CD4-positive, alpha-beta T cell treated with Interleukin-17A for 1 hour (primary cell): ENCODE measurements at places on chromosomes 3 and 15.
A peak's percentile ranks its signal among the peaks of the same experiment; 100 is the strongest.

DNA sequence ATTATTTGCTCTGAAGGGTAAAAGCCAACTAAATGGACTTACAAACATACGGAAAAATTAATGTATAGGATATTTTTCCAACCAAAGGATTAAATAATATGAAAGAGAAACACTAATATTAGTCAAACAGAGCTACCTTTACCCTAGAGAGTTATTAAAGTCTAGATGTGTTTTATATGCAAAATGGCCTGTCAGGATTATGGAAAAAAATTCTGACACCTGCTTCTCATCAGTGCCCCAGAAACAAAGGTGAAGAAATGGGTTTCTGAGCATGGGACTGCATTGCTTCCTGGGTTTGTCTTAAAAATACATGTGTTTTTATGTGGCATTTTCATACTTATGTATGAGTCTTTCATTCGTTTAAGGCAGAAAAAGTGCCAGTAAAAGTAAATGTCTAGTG lies 148.3 kb downstream of the ROBO2 start:
- no peak for DNase-seq

DNA sequence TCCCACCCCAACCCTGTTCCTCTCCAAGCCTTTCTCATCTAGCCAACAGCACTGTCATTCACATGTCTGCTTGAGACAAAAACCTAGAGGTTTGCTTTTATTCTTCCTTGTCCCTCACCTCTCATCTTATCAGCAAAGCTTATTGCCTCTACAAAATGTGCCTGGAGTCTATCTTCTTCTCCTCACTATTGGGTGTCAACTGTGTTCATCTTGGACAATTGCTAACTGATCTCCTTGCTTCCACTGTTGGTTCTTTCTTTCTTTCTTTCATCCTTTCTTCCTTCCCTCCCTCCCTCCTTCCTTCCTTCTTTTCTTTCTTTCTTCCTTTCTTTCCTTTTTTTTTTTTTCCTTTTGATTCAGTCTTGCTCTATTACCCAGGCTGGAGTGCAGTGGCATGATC lies 48.2 kb downstream of the FOXL2 start:
- no peak for DNase-seq

- no peak for DNase-seq
Observed at GRCh38 chr15:100932676-100933348, 13.7 kb downstream of the LRRK1 start.

GRCh38 chr3:82038556-82038955 lies 277.1 kb upstream of the GBE1 start:
- DNase-seq: no peak

DNA sequence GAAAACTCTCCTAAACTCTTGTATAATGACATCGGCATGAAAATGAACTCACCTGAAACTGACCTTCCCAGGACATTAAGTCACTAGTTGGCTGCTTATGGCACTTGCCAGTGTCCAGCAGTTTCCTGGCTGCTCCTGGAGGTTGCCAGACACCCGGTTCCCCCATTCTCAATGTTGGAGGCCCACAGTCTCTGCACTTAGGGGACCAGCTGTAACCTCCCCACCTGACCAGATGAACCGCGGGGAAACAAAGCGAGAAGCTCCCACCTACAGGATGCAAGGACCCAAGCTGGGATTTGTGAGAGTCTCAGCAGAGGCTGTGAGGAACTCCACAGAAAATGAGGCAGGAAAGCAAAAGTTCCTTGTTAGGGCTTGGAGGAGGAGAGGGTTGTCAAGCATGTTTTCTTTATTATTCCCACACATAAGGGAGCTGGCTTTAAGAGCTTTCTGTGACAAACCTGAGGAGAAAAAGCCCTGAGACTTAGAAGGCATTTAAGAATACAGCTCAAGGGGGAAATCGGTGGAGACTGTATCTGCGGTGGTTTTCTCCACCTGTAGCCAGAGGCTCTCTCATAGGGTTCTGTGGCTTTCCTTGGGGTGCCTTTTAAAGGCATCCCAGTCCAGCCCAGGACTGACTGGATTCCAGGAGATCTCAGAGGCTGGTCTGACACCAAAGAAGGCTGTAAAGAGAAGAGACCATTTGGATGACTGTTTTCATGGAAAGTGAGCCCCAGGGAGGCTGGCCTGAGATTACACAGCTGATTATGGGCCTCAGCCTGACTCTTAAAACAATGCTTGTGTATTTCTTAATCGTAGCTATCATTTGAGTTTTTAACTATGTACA lies 4.6 kb downstream of the TPM1 start:
- DNase-seq: no peak

GRCh38 chr3:100988080-100988479 lies 5.1 kb downstream of the ABI3BP start:
- no peak for DNase-seq

GRCh38 chr3:142319094-142319493 lies 93.7 kb upstream of the GK5 start:
- DNase-seq: no peak

DNA sequence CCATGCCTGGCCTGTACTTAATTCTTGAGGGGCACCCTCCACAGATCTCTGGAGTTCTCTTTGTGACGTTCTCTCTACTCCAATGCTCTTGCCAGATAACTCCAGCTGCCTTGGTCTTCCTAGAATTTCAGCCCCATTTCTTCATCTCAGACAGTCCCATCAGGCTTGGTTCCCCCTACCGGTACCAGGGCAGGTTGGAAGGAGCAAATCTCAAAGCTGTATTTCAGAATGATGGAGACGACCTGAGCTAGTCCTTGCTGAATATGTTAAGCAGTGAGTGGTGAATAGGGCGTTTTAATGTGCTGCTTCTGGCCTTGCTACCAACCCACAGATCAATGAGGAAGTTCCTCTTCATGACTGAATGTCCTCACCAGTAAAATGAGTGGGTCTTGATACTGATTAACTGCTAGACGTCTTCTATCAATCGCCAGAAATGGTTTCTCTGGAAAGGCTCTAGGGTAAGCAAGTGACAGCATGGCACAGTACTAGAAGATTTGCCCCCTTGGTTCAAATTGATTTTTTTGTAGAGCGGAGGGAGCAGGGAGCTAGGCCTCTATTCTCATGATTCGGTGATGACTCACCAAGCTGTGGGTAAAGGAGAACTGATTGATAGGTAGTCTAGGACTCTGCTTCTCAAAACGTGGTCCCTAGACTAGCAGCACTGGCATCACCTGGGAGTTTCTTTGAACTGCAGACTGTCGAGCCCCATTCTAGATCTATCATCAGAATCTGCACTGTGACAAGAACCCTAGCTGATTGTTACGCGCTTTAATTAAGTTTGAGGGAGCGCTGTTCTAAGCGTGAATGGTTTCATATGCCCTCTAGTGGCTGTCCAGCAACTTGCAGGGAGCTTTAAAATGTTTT lies 67.8 kb downstream of the UBP1 start:
- peak; percentile 59 for DNase-seq

DNA sequence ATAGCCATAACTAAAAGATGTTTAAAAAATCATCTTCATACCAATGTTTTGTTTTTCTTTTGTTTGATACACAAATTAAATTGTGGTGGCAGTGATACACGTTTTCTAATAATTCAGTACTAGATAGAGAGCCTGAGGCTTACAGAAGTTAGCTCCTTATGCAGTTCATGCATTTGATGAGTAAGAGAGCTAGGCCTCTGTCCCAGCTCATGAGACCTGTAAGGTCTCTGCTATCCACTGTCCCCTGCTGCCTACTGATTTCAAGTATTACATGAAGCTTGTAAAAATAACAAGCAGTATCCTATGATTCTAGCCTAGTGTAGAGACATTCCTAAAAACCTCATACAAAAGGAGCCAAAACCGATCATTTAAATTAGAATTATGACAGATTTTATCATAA lies 144.5 kb downstream of the MBNL1 start:
- DNase-seq: no peak

DNA sequence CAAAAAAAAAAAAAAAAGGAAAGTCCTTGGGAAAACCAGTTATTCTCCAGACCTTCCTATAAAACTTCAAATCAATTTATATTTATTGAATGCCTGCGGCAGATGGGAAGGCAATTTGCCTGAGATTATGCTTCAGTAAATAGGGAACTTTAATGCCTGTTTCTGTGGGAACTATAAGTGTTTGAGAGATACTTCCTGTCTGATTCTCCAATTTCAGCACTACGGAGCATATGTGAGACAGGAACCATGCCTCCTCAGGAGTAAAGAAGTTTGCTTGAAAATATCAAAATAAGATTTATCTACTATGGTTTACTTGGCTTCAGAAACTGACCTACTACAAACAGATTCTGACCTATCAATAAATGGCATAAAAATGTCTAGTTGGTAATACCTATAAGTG lies 135.5 kb downstream of the CBLB start:
- DNase-seq: no peak

GRCh38 chr3:88030210-88030609 lies 28.6 kb downstream of the CGGBP1 start:
- peak; percentile 27 for DNase-seq

- DNase-seq: no peak
Observed at GRCh38 chr15:48440084-48440483, 108.9 kb downstream of the DUT start.

DNA sequence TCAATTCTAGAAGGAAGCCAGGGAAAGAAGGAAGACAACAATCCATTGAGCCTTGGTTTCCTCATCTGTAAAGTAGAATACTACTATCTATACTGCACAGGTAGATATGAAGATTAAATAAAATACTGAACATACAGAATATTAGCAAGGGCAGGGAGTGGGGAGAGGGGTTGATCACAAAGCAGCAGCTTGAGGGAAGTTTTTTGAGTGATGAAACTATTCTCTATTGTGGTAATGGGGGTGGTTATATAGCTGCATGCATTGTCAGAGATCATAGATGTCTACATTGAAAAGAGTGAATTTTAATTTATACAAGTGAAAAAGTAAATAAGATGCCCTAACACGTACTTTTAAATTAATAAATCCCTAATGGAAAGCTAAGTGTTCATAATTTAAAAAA lies 242.6 kb upstream of the LRTM1 start:
- no peak for DNase-seq

DNA sequence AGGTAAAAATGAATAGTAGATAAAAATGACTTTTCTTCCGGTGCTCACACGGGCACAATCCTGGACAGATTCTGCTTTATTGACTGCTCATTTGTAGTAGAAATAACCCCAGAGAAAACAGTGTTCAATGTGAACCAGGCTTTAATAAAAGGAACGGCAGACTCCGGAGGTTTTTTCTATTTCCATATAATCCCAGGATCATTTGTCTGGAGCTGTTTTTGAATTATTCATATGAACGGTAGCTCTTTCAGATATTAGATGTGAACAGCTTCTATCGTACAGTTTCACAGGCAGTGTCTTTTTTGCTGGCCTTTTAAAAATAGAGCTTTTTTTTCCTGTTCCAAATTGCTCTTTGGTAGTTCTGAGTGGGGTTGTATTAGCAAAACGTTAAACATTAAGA lies 347.3 kb downstream of the MFSD1 start:
- no peak for DNase-seq

DNA sequence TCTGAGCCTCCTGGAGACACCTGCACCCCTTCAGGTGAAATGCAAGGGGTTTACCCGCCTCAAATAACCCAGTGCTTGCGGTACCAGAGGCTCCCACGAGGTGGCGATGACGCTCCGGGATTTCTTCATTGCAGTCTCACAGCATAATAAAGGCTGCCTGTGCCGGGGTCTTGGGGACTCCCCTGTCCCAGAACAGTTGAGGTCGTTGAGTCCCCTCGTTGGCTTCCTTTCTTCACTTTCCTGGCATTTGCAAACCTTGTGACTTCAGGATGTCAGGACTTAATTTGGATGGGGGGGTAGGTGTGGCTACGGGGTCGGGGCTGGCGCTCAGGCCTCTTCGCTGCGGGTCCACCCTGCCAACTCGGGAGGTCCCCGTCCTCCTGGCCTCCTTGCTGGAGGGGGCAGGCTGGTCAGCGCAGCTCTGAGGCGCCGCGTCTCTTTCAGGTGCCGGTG lies 1.3 kb downstream of the GNAT1 start:
- peak; percentile 88 for DNase-seq

DNA sequence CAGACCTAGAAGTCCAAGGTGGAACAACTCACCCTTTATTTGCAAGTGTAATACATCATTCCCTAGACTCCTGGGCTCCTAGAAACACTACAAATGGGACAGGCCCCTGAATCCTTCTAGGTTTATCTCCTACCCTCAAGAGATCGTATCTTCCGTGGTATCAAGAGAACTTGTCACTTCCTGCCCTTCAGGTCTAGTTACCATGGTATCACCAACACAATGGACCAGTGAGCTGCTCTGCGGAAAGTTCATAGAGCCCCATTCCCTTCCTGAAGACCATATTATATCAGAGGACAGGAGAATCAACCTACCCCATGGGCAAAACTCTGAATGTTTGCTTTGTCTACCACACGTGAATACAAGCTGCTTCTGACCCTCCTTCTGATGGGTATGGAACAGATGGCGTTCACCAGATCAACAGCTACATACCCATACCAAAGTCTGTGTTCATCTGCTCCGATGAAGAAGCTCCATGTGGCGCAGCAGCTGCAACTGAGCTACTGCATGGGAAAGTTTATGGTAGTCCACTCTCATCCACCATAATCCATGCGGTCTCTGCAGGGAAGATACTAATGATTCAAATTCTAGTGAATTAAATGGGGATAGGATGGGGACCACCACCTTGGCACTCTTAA lies 84.6 kb upstream of the KLF13 start:
- peak; percentile 85 for DNase-seq

GRCh38 chr15:97840501-97840900 lies 120.0 kb upstream of the ARRDC4 start:
- DNase-seq: no peak

- no peak for DNase-seq
Observed at GRCh38 chr15:71565631-71566160, 244.7 kb upstream of the NR2E3 start.

GRCh38 chr3:167691366-167691765 lies 37.6 kb upstream of the WDR49 start:
- peak; percentile 49 for DNase-seq

DNA sequence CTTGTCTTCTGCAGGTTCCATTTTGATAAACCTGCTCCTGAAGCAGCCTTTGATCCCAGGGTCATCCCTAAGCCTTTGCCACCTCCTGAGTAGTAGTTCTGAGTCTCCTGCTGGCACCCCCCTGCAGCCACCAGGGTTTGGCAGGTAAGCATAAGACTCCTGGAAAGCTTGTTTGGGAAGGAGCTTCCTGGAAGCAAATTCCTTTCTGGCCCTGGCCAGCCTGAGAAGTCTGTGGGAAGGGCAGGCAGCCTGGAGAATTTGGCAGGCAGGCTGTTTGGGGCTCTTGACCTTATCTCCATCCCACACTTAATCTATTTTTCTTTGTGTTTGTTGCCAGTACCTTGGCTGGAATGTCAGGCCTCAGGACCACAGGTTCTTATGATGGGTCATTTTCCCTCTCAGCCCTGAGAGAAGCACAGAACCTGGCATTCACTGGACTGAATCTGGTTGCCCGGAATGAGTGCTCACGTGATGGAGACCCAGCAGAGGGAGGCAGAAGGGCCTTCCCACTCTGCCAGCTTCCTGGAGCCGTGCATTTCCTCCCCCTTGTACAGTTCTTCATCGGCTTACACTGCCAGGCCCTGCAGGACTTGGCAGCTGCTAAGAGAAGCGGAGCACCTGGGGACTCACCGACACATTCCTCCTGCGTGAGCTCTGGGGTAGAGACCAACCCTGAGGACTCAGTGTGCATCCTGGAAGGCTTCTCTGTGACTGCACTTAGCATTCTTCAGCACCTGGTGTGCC lies 13.4 kb downstream of the ATRIP start:
- no peak for DNase-seq

GRCh38 chr3:126378341-126378751 lies 16.4 kb upstream of the CFAP100 start:
- no peak for DNase-seq

GRCh38 chr3:143974271-143975238 lies 2.9 kb downstream of the DIPK2A start:
- DNase-seq: no peak

- DNase-seq: no peak
Observed at GRCh38 chr3:45981346-45982074, 14.1 kb downstream of the FYCO1 start.
